ENCODE measurements at places on chromosomes 6 and 20.

GRCh38 chr20:6416371-6416770, 293.5 kb upstream of the FERMT1 start:
- no peak for DNase-seq

GRCh38 chr6:63858691-63859090, 223.1 kb downstream of the PHF3 start:
- no peak for DNase-seq

DNA sequence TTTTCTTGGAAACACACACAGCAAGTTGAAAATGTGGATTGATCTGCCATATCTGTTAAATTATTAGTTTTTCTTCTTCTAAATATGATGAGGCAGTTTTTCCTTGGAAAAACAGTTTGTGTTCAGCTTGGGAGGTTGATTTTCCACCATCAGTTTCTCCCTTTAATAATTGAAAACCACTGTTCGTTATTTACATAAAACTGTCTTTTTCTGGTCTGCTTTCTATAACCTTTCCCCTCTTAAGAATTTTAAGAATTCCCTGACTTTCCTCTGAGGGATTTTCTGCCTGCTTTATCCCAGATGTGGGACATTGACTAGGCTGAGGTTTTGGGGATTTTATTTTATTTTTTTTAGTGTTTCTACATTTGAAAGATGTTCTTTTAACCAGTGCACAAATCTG, 27.2 kb downstream of the DSE start:
- DNase-seq = no peak

- no peak for DNase-seq
These were observed 50.7 kb upstream of the INSM1 start for GRCh38 chr20:20317195-20317594.

- DNase-seq = no peak
These were observed 236.3 kb downstream of the EPHA7 start for GRCh38 chr6:93182938-93183479.

GRCh38 chr6:117264692-117265409, 507 bp upstream of the VGLL2 start:
- DNase-seq = no peak

DNA sequence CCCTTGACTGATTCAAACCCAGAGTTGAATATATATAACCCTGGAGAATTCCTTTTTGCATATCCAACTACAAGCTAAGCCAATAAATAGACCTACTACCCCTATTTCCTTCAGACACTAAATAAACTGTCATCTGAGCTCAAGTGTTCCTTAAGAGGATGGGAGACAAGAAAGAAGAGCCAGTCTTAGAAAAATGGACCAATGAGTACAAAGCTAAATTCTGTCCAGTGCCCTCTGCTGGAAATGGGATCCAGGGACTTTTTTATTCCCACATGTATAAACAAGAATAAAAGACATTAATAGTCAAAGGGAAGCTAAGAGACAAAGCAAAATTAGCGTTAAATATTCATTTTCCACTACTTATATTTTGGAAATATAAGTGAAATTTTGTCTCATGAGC, 4.8 kb downstream of the PPP1R10 start:
- no peak for DNase-seq

GRCh38 chr20:50111120-50111828, 1.7 kb downstream of the UBE2V1 start:
- DNase-seq = no peak

DNA sequence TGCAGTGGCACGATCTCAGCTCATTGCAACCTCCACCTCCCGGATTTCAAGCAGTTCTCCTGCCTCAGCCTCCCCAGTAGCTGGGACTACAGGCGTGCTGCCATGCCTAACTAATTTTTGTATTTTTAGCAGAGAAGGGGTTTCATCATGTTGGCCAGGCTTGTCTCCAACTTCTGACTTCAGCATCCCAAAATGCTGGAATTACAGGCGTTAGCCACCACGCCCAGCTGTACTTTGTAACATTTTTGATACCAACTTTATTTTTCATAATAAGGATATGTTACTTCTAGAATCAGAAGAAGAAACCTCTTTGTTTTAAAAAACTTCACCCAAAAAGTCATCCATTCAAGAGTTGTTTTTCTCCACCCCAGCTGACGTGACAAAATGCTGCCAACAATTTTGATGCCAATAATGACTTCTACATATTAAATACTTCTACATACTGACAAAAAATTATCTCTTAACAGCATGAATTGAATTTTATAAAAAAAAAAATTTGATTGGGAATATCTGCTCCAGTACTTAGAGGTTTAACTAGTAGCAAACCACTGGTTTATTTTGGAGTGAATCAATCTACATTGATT, 22.5 kb upstream of the PRIM2 start:
- DNase-seq = no peak

All from stimulated activated CD8-positive, alpha-beta memory T cell treated with anti-CD3 and anti-CD28 coated beads, Interleukin-4, amount 100 ng/mL, for 1 hour (primary cell).